ENCODE measurements at places on chromosomes 3 and 15.
A peak's percentile ranks its signal among the peaks of the same experiment; 100 is the strongest.

DNA sequence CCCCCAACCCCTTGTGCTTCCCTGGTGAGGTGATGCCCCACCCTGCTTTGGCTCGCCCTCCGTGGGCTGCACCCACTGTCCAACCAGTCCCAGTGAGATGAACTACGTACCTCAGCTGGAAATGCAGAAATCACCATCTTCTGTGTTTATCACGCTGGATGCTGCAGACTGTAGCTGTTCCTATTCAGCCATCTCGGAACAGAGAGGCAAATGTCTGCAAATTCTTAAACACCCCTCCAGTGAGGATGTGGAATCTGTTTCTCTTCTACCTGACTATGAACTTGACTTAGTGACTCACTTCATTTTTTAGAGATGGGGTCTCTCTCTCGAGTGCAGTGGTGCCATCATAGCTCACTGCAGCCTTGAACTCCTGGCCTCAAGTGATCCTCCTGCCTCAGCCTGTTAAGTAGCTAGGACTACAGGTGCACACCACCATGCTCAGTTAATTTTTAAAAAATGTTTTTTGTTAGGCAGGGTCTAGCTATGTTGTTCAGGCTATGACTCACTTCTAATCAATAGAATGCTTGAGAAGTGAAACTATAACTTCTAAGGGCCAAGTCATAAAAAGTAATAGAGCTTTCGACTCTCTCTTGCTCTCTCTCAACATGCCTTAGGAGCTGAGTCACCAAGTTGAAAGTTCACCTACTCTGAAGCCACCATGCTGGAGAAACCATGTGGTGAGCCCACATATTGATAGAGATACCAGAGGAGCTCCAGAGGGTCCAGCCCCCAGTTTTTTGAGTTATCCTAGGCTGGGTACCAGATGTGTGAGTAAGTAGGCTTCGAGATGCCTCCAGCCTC lies 11.5 kb upstream of the PARP14 start:
- H3K27me3 ChIP-seq: peaks cover 2% of the 10 kb centered on the region
- H3K4me1 ChIP-seq: no peaks in the 10 kb centered on the region
- no peak for DNase-seq
- no peak overlapping the region for H3K27ac ChIP-seq

GRCh38 chr3:188437926-188438325 lies 284.0 kb downstream of the LPP start:
- peaks cover 4% of the 10 kb centered on the region for H3K4me1 ChIP-seq
- H3K36me3 ChIP-seq: no peaks in the 10 kb centered on the region
- H3K27me3 ChIP-seq: no peaks in the 10 kb centered on the region
- no peak overlapping the region for H3K27ac ChIP-seq

GRCh38 chr3:197298945-197299854 lies 788 bp upstream of the DLG1 start:
- peak overlapping the region; percentile 72 for H3K4me3 ChIP-seq
- DNase-seq: peak; percentile 29
- H3K4me1 ChIP-seq: peaks cover 4% of the 10 kb centered on the region
- no peaks in the 10 kb centered on the region for H3K27me3 ChIP-seq
- H3K36me3 ChIP-seq: peaks cover 24% of the 10 kb centered on the region
- peak overlapping the region; percentile 51 for H3K27ac ChIP-seq

GRCh38 chr3:77945320-77945719 lies 905.4 kb downstream of the ROBO2 start:
- no peaks in the 10 kb centered on the region for H3K27me3 ChIP-seq
- H3K27ac ChIP-seq: no peak overlapping the region
- no peaks in the 10 kb centered on the region for H3K4me1 ChIP-seq
- no peak for DNase-seq
- no peak overlapping the region for H3K4me3 ChIP-seq
- H3K36me3 ChIP-seq: no peaks in the 10 kb centered on the region

- DNase-seq: no peak
- no peaks in the 10 kb centered on the region for H3K36me3 ChIP-seq
These were observed 7.4 kb downstream of the ARL14 start for GRCh38 chr3:160684368-160684740.

DNA sequence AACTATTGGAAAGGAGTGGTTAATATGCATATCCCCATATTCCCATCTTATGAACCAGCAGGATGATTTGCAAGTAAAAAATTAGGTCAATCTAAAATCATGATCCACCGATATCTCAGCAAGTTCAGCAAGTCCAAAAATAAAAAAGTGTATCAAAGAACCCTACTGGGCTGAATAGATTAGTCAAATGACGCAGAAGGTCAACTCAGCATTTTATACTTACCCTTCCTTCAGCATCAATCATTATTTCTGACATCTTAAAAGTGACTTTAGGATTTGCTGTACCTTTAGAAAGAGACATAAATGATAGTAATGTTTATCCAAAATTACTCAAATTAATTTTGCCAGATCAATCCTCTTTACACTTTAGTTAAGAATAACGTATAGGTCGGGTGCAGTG lies 32.6 kb downstream of the DPP8 start:
- H3K27ac ChIP-seq: no peak overlapping the region
- H3K36me3 ChIP-seq: peaks cover 8% of the 10 kb centered on the region
- H3K27me3 ChIP-seq: no peaks in the 10 kb centered on the region
- DNase-seq: no peak
- H3K4me3 ChIP-seq: no peak overlapping the region
- H3K4me1 ChIP-seq: no peaks in the 10 kb centered on the region

GRCh38 chr15:48469271-48469670 lies 138.0 kb downstream of the DUT start:
- H3K4me1 ChIP-seq: no peaks in the 10 kb centered on the region
- H3K27ac ChIP-seq: no peak overlapping the region
- DNase-seq: no peak
- no peaks in the 10 kb centered on the region for H3K27me3 ChIP-seq
- peaks cover 89% of the 10 kb centered on the region for H3K36me3 ChIP-seq
- H3K4me3 ChIP-seq: no peak overlapping the region

DNA sequence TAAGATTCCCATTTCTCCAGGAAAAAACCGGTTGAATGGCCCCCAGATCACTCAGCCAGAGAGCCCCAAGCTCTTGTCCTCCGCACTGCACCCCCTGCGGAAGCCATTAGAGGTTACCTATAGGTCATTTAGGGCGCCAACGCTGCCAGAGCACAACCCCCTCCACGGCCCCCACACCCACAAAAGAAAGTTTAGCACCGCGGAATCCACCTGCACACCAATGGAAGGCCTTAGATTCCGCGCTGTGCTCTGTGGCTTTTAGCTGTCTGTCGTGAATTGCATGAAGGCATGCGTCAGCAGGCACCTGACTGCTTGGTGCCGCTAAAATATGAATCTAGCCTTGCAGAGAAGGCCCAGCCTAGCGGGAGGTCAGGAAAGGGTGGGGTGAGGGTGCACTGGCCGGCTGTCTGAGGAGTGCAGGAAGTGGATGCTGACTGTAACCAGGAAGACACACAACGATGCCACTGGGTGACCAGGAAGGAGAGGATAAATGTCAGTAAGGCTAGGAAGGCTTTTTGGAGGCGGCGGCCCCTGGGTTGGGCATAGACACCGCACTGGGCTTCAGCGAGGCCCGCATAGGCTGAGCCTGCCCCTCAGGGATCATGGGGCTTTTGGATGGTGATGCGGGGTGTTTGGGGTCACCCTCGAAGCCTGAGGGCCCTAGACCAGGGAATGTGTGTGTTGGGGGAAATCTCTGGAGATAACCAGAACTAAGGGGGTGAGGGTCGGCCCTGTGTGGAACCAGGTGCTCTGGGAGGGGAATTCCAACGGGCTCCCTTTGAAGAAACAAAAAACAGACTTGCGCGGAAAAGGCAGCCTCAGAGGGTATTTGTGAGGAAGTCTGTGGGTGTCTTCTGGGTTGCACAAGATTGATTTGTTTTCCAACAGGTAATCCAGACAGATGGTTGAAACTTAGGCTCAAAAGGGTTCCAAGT lies 976 bp upstream of the NUP210 start:
- no peak overlapping the region for H3K27ac ChIP-seq
- H3K4me1 ChIP-seq: peaks cover 9% of the 10 kb centered on the region
- peaks cover 4% of the 10 kb centered on the region for H3K27me3 ChIP-seq
- DNase-seq: peak; percentile 23
- H3K4me3 ChIP-seq: peak overlapping the region; percentile 91

DNA sequence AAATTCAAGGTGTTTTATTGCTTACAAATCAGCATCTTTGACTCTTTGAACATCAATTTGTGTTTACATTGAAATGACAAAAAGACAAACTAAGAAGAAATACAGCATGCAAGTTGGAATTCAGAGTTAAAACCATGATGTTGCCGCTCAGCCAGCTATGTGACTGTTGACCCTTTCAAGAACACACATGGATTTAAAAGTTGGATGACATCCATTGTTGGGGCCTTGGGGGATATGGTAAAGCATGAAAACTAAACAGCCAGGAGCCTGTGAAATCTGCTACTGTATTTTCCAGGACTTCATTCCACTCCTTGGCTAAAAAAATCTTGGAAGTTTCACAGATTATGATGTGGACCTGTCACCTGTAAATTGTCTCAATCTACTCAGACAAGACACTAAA lies 4.6 kb downstream of the P2RY1 start:
- no peaks in the 10 kb centered on the region for H3K27me3 ChIP-seq
- no peak overlapping the region for H3K4me3 ChIP-seq
- H3K36me3 ChIP-seq: no peaks in the 10 kb centered on the region
- DNase-seq: no peak

DNA sequence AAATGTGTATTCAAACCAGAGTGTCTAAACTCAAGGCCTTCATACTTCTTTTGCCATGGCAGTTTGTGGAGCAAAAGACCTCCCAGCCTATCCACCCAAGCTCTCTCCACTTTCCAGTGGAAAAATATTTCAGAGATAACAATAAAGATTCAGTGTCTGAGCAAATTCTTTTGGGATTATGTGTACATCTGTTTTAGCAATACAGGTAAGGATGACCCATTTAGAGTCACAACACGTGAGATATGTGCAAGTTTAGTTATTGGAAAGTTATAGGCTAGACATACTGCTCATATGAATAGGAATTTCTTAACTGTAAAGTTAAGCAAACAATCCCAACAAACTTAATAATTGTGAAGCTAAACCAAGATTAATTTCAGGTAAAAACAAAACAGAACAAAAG lies 174.5 kb upstream of the LRIG1 start:
- no peak overlapping the region for H3K4me3 ChIP-seq
- H3K36me3 ChIP-seq: no peaks in the 10 kb centered on the region
- no peak for DNase-seq
- no peaks in the 10 kb centered on the region for H3K27me3 ChIP-seq
- no peaks in the 10 kb centered on the region for H3K4me1 ChIP-seq

DNA sequence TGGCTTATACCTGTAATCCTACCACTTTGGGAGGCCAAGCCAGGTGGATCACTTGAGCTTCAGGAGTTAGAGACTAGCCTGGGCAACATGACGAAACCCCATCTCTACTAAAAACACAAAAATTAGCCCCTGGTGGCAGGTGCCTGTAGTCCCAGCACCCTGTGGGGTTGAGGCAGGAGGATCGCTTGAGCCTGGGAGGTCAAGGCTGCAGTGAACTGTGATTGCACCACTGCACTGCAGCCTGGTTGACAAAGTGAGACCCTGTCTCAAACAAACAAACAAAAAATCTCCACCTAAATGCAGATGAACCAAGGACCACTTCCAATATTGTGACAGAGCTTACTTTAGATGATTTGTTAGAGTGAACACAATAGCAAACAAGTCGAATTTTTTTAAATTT lies 53.7 kb downstream of the TP53BP1 start:
- no peaks in the 10 kb centered on the region for H3K4me1 ChIP-seq
- H3K4me3 ChIP-seq: no peak overlapping the region
- no peak overlapping the region for H3K27ac ChIP-seq
- no peaks in the 10 kb centered on the region for H3K27me3 ChIP-seq
- no peak for DNase-seq

DNA sequence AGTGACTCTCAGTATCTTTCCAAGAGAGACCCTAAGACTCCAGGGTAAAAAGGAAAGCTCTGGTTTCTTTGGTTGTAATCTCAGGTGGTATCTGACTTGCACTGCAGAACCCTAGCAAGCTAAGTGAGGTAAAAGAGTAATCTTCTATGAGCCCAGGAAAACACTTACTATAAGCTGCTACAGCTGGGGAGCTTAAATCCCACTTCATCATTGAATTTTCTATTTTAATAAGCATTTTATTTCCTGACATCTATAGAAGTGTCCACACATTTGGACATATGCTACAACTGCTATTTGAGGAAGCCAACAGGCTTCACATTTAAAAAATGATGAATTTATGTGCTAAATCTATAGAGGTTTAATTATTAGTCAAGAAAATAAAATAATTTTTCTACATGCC lies 73.1 kb upstream of the GUCA1C start:
- no peak overlapping the region for H3K4me3 ChIP-seq
- no peak overlapping the region for H3K27ac ChIP-seq
- no peak for DNase-seq

DNA sequence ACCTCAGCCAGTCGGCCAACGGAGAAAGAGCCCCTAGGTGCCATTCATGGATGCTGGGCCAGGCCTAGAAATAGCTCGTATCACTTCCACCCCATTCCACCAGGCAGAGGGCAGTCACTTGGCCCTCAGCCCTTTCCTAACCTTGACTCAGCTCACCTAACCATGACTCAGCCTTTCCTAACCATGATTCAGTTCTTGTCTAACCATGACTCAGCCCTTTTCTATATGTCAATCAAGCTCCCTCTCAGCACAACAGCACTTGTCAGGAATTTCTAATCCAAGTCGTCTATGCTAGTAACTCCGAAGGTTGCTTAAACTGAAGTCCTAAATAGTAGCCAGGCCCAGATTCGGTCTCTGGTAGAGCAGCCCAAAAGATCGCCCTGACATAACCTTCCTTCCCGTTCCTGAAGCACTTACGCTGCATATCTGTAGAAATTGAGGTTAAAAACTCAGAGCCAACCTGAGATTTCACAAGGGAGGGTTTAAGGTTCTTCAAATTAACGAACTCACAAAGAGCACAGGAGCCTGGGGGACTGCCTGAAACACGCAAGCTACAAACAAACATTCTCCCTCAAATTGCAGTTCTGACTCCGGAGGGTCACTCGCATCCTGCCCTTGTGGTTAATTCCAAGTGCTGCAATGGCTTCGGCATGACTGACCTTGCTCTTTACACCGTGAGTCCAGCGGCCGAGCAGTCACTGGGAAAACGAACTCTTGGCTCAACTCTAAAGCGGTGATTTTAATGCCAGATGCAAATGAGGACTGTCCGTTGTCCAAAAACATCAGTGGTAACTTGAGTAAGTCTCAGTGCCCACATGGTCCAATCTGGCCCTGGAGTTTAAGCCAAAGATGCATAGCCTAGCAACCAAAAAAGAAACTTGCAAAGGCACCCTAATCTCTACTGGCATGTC lies 99.9 kb downstream of the ADAMTS17 start:
- no peak for DNase-seq
- H3K4me3 ChIP-seq: no peak overlapping the region
- no peaks in the 10 kb centered on the region for H3K36me3 ChIP-seq

- no peak for DNase-seq
- no peaks in the 10 kb centered on the region for H3K4me1 ChIP-seq
- no peak overlapping the region for H3K4me3 ChIP-seq
- H3K27me3 ChIP-seq: peaks cover 32% of the 10 kb centered on the region
- H3K27ac ChIP-seq: no peak overlapping the region
These were observed 239.4 kb downstream of the XXYLT1 start for GRCh38 chr3:195031574-195032003.

- no peak for DNase-seq
- H3K36me3 ChIP-seq: no peaks in the 10 kb centered on the region
- H3K27ac ChIP-seq: no peak overlapping the region
- H3K4me3 ChIP-seq: no peak overlapping the region
These were observed 98.8 kb downstream of the AKAP13 start for GRCh38 chr15:85479071-85479647.
